ENCODE measurements at places on chromosomes 13 and 19. TPM values are rescaled to one million over a fixed set of nuclear protein-coding genes. Genes with fewer than 3 reads are reported as not detected.

GRCh38 chr19:50204081-50204428 is 633 bp downstream of the MYH14 start:
- DNase-seq: no peak

GRCh38 chr19:823565-824121 is 1.9 kb upstream of the PLPPR3 start:
- DNase-seq: no peak

The CEACAM4 gene
- not detected for total RNA-seq

- no peak for DNase-seq
Observed at GRCh38 chr19:57465680-57466381, 8.9 kb upstream of the VN1R1 start.

- DNase-seq: no peak
Observed at GRCh38 chr13:41500511-41500910, 43.2 kb downstream of the RGCC start.

DNA sequence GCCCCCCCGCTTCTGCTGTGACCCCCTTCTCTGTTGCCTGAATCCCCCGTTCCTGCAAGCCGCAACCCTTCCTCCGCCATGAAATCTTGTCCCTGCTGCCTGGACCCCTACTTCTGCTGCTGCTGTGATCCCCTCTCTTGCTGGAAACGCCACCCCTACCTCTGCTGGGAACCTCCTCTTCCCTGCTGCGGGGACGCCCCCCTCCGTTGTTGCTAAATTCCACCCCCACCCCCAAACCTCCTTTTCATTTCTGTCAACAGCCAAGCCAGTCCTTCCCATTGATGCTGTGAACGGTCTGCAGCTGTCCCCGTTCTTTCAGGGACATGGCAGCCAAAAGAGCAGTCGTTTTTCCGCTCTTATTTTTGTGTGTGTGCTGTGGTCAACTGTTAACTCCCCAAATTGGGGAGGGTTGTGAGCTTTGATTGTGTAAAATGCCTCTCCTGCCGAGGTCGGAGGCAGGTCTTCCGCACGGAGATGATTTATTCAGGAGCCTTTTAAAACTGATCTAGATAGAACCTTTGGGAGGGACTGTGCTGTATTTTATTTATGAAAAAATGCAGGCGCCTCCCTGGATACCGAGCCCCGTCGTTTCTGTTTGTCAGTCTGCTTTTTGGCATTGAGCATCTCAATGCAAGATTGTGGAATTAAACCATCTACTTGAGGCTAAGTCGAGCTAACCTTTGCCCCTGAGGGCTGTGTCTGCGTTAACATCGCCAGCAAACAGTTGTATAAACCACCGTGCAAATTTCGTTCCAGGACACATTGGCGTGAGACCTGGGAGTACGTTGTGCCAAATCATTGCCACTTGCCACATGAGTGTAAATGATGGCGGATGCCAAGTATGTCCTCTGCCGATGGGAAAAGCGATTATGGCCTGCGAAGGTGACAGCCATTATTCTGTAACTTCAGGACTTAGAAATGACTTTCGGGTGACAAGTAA is 27.9 kb upstream of the NDUFS7 start:
- peak; percentile 50 for DNase-seq

DNA sequence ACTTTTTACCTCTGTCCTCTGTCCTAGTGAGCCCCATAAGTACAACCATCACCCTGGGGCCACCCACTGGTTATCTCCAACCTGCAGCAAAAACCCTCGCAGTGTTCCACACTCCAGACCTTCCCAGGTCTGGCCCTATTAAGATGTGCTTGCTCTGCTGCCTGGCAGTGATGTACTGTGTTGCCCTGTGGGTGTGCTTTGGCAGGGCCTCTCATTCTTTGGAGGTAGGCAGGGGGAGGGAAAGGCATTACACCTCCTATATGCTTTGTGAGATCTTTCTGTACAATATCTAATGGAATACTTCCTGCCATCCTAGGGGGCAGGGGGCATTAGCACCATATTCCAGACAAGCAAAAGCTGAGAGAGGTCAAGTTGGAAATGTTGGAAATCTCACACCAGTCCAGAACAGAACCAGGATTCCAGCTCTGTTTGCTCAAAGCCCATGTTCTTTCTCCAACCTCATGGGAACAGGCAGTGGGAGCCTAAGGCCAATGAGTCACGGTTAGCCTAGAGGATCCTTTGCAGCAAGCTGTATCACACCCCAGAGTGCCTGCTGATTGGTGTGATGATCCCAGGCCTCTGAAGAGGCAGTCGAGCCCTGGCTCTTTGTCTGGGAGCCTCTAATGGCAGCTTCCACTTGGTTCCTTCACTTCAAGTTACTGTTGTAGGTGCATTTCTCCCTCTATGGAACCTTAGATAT is 59.7 kb upstream of the UBL3 start:
- DNase-seq: no peak

GRCh38 chr13:110912651-110913051 is 2.2 kb downstream of the ANKRD10 start:
- no peak for DNase-seq

The MAN2B1 gene
- 17.5 TPM for total RNA-seq

DNA sequence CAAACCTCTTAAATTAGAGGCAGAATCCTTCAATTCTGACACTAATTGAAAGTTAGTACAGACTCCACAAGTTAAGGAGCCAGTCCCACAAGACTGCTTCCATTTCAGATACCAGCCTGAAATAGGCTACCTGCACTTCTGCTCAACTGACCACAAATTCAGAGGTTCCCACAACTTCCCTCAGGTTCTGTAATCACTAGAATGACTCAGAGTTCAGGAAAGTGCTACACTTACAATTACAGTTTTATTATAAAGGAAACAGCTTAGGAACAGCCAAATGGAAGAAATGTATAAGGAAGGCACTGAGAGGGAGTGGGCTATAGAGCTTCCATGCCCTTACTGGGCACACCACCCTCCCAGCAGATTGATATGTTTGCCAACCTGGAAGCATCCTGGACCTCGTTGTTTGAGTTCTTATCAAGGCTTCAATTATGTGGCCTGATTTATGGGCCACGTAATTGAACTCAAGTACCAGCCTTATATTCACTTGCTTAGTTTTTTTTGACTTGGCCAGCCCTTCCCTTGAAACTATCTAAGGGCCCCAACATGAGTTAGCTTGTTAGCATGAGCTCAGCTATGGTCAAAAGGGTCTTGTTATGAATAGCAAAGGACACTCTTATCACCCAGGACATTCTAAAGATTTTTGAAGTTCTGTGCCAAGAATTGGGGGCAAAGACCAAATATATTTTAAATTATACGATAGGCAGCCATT is 25.9 kb downstream of the NBEA start:
- no peak for DNase-seq

DNA sequence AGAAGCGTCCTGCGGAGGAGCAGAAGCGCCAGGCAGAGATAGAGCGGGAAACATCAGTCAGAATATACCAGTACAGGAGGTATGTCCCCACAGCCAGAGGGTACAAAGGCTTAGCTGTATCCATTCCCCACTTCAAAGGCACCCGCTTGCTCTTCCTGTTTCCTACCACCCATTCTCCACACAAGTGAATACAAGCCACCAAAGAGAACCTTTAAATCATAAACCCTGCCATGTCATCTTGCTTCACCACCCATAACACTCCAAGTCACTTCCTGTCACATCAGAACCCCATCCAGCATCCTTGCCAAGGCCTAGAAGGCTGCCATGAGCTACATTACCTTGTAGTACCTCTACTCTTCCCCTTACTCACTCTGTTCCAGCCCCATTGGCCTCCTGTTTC is 205.8 kb downstream of the LMO7 start:
- DNase-seq: no peak

The ZNF90 gene
- total RNA-seq: 7.3 TPM

- no peak for DNase-seq
Observed at GRCh38 chr13:90933097-90933826, 414.2 kb upstream of the MIR17HG start.

GRCh38 chr13:92657565-92657964 is 569.0 kb upstream of the GPC6 start:
- DNase-seq: no peak

The SRRM5 gene
- total RNA-seq: 0.09 TPM

GRCh38 chr19:37931881-37932655 is 25.1 kb downstream of the SIPA1L3 start:
- DNase-seq: peak; percentile 79

DNA sequence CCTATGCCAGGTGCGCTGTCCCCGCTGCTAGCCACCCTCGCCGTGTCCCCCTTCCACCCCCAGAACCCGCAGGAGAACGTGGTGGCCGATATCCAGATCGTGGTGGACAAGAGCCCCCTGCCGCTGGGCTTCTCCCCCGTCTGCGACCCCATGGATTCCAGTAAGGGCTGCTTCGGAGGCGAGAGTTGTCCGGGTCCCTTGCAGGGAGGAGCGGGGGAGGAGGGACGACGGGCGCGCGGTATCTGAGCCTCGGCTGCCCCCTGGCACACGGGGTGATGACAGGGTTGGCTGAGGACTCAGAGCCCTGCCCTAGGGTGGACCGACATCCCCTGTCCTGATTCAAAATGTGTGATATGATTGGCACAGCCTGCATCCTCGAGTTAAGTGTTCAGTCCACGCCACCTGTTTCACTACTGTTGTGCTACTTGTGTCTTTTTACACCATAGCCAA is 653 bp downstream of the MVB12A start:
- no peak for DNase-seq

DNA sequence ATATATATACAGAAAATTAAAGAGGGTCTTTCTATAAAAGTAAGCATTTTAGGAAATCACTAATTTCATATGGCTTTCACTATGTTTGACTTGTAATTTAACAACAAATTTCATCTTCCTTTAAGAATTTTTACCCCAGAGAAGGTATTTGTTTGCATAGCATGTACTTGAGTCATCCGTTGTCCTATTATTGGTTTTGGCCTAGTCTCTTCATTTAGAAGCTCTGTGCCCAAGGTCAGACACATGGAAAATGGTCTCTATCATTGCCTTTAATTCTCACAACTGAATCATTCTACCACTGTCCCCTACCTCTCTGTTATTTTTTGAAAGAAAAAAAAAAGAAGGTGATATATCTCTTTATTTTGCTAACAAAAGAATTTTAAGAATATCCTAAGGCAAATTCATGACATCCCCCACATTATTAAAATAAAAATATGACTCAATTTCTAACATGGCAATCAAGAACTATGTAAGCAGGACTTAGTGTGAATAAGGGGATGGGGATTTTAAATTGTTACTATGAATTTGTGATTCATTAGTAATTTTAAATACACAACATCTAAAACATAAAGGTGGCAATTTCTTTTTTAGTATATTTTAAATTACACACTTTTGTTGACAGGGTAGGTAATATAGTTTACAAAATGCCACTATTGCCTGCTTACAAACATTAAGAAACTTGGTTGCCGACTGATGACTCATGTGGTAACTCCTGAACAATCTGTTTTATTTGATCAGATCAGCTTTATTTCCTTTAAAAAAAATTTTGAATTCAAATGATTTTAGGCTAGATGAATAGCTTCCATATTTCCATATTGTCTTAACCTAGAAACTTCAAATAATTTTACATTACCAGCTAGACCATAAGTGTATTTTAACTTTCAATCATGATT is 13.9 kb downstream of the SLITRK5 start:
- DNase-seq: no peak

The ZNF599 gene
- total RNA-seq: 11.0 TPM

GRCh38 chr13:109012115-109012514 is 382.7 kb downstream of the MYO16 start:
- no peak for DNase-seq

- no peak for DNase-seq
Observed at GRCh38 chr19:49216071-49216470, 58.5 kb downstream of the TRPM4 start.

DNA sequence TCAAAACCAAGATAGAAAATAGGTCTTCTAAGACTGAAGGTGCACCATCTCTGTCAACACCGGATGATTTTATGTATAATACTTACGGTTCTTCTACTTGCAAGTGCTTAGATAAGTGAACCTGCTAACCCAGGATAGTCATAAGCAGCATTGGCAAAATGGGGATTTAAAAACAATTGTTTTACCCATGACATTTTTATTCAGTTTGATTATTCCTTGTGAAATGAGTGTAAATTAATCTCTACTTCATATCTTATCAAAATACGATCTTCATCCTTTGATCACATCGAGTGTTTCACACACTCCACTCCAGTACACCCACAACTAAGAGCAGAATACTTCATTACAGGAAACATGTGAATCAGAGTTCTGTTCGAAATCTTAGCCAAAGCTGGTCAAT is 23.0 kb upstream of the MTRF1 start:
- no peak for DNase-seq

- no peak for DNase-seq
Observed at GRCh38 chr19:6616011-6616410, 25.1 kb upstream of the CD70 start.

The ZNF613 gene
- 12.4 TPM for total RNA-seq

The ZNF433 gene
- 15.1 TPM for total RNA-seq

DNA sequence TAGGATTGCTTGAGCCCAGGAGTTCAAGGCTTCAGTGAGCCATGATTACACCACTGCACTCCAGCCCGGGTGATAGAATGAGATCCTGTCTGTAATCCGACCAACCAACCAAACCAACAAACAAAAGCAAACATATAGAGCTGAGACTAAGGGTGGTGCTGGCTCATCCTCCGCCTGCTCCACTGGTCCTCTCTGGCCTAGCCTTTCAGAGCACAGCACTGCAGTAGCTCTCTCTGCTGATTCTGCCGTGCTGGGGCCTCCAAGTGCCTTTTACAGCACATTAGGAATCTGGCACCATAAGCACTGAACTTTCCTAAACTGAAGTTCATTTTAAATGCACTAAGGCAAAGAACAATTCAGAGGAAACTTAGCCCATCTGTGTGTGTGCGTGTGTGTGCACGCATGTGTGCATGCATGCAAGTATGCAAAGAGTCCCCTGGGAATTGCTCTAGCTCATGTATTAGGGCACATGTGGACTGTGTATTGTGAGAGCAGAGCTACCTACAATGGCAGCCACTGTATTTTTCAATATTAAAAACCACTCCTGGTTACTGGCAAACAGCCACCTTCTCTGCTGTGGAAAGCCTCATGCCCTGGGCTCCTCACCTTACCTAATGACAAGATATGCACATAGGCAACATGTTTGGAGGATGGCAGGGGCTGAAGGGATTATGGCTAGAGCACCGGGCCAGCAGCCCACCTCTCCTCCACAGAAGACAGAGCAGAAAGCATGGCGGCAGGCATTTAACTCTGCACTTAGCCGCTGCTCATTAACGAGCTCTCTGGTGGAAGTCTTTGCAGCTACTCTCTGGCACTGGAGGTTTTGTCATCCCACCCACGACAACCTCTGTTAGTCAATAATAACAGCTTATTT is 223.1 kb upstream of the TSHZ3 start:
- no peak for DNase-seq

DNA sequence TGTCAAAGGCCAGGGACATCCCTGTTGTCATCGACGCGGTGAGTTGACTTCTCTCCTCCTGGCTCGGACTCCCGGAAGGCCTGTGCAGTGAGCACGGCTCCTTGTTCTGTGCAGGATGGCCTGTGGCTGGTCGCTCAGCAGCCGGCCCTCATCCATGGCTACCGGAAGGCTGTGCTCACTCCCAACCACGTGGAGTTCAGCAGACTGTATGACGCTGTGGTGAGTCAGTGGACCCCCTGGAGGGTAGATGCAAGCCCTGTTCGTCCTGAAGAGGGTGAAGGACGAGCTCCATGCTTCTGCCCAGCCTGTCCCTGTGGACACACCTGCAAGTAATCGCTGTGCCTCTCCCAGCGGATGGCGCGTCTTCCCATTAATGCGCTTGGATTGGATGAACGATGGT is 19.2 kb downstream of the NAXD start:
- DNase-seq: no peak

The SPACA4 gene
- not detected for total RNA-seq
